Fibroblast of skin of right quadriceps (primary cell): ENCODE measurements at places on chromosomes 4 and X.
A peak's percentile ranks its signal among the peaks of the same experiment; 100 is the strongest.

DNA sequence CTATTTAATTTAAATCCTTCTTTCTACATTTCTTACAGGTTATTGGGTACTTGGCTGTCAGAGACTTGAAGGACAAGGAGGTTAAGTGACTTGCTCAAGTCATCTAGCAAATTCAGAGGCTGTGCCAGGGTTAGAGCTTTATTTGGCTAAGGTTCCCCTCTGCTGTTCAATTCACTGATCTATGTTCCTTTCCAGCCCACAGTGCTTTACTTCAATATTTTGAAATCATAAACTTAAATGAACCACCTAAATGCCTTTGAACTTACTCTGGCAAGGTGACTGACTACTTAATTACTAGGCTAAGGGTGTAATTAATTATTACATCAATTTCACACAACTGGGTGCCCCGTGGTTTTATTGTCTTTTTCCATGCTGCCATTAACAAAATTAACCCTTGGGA is 288.7 kb downstream of the CAMK2D start:
- DNase-seq = no peak

DNA sequence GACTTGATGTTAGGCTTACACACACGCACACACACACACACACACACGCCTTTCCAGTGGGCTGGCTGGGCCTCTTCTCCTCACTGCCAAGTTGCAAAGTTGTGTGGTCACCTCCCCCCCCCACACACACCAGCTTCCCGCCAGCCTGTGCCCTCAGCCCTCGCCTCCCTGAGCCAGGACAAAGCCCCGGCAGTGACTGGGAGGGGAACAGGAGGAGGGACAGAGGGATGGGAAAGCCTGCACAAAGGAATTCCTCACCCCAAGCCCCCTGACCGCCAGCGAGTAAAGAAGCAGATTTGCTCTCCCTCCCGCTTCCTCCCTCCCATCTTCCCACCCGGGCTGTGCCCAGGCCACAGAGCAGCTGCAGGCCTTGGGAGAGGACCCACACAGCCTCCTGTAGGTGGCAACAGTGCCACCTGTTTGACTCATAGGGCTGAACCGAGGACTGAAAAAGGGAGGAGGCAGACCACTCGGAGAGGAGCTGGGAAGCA is at the start of gene GDPD2:
Gene GDPD2, plus strand, starts transcription at position 464 of the 491 bp plus-strand sequence. CDS start 1,671 bp downstream, outside the sequence.
- peak; percentile 26 for DNase-seq

DNA sequence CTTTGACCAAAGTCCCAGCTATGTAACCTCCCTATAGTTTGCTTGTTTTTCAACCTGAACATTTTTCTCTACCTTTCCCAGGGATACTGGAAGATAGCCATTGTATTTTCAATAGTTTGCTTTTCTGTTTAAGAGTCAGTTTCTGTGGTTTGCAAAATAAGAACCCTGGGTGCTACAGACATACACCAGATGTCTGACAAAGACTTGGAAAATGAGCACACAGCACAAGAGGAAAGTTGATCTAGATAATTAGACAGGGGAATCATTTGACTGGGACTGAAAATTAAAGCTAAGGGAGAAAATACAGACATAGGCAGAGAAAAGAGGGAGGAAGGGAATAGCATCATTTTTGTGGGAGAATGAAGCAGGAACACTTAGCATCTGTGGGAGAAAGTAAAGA is 218.3 kb upstream of the CNKSR2 start:
- DNase-seq = no peak

- no peak for DNase-seq
Observed at GRCh38 chr4:185004562-185005218, 13.6 kb upstream of the HELT start.

DNA sequence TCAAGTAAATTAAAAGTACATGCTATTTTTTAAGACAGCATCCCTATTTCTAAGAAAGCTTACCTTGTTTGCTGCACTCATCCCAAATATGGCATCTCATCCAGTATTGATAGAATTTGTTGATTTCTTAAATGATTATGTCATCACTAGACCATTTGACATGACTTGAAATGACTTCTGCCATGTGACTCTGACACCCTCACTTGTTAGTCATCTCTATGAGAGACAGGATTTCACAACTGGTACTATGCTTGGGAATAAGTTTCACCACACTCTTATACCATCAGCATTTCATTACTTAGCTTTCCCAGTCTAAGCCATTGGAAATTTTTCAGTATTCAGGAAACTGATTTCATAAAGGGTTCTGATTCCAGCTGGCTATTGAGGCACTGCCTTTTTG is 55.3 kb downstream of the TMPRSS11F start:
- no peak for DNase-seq
